Neuronal stem cell (in vitro differentiated cells): ENCODE measurements at places on chromosomes 11 and 22.

DNA sequence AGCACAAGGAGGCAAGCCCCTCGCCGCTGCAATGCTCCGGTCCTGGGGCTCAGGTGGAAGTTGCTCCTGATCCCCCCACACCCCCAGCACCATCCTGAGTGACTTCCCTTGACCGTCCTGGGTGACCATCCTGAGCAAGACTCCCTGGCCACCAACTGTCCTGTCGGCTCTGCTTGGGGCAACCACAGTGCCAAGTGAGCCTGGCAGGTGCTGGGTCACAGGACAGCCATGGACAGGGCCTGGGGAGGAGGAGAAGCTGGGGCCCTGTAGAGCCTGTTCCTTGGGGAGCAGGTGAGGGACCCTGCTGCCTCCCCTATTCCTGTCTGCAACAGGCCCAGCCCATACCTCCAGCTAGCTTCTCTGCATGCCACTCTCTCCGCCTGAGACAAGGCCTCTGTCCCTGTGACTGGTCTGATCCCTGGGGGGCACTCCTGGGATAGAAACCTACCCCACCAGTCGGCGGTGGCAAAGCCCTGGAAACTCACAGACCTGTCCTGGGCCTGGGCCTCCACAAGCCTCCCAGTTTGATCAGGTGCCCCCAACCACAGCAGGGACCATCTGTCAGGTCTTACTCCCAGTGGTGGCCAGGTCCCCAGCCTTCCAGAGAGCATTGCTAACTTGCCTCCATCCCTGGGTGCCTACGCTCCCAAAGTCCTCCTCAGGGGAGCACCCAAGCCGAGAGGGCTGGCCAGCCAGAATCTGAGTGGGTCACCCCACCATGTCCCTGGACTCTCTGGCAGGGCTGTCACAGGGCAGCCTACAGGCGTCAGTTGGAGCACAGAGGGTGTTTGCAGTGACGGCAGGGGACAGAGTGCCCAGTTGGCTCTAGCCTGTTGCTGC is 68.7 kb upstream of the WNT7B start:
- no peak overlapping the region for H3K4me3 ChIP-seq
- no peaks in the 10 kb centered on the region for H3K36me3 ChIP-seq
- no peaks in the 10 kb centered on the region for H3K4me1 ChIP-seq
- peaks cover 92% of the 10 kb centered on the region for H3K27me3 ChIP-seq

- H3K4me1 ChIP-seq: peaks cover 19% of the 10 kb centered on the region
- H3K4me3 ChIP-seq: no peak overlapping the region
- peak overlapping the region; percentile 79 for H3K27ac ChIP-seq
- peak; percentile 52 for DNase-seq
Observed at GRCh38 chr11:116993599-116993998, 104.6 kb downstream of the SIK3 start.

- H3K27me3 ChIP-seq: no peaks in the 10 kb centered on the region
- peaks cover 16% of the 10 kb centered on the region for H3K4me1 ChIP-seq
- no peak overlapping the region for H3K4me3 ChIP-seq
- no peaks in the 10 kb centered on the region for H3K36me3 ChIP-seq
- peak; percentile 50 for DNase-seq
Observed at GRCh38 chr11:79119491-79120284, 321.1 kb downstream of the TENM4 start.

DNA sequence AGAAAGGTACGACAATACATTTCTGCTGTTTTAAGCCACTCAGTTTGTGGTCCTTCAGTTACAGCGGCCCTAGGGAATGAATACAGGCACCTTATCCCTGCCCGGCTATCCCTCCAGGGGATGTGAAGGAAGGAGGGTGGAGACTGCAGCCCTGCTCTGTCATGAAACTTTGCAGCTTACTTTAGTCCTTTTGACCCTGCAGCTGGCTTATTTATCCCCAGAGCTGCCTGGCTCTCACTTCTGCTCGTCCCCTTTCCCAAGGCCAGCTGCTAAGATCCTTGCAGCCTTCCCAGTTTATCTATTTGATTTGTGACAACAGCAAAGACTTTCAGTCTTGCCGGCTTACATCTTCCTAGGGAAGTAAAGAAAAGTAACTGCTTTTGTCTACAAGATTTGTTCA is 55.2 kb downstream of the SC5D start:
- no peaks in the 10 kb centered on the region for H3K36me3 ChIP-seq
- no peak overlapping the region for H3K4me3 ChIP-seq
- H3K27ac ChIP-seq: no peak overlapping the region
- DNase-seq: no peak
- no peaks in the 10 kb centered on the region for H3K4me1 ChIP-seq
